ENCODE measurements at places on chromosomes 1 and 21.

- DNase-seq: no peak
Observed at GRCh38 chr21:30880914-30881313, 466 bp downstream of the KRTAP11-1 start.

DNA sequence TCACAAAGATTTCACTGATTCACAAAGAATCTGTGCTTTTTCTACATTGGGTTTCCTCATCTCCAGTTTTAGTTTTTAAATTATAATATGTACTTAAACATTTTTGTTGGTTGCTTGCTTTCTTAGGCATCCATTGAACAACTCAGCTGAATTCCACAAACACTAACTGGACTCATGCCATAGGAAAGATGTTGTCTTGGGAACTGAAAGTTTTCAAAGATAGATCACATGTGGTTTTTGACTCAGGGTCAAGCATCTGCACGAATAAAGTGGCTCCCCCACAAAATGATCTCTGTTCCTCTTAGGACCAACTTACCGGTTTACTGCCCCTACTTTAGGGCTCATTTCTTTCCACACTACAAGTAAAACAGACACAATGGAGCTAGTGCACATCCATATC, 3.1 kb upstream of the KRTAP21-1 start:
- no peak for DNase-seq

DNA sequence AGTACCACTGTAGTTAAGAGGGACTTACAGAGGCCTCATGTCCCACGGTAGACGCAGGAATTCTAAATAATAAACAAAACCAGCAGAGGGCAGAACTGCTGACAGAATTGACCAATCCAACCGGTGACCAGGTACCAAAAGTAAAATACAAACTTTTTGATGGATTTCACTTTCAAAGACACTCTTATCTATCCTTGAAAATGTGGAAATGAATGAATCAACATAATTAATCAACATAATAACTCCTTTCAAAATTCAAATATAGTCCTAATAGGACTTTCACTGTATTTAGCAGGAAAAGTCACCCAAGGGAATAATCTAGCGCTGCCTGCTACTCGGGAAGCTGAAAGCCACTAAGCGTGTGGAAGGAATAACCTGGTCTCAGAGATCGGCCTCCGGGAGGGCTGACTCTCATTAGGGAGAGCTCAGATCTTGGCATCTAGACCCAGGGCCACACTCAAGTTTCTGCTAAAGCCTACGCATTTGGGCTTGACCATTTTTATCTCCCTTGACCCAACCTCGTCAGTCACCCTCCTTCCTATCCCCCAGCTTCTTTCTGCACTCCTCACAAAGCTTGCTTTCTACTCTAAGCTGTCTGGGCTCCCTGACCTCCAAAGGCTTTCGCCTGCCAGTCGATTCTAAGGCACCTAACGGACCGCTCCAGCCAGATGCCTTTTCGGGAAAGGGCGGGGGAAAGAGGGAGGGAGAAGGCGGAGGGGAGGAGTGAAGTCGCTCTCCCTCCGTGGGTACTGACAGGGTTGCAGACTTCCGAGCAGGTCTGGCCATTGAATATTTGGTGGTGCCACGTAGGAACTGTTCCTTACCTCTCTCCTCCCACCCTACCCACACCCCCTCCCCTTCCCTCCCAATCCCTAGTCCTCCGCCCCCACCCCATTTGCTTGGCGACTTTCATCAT, 1.6 kb downstream of the COL11A1 start:
- no peak for DNase-seq

- no peak for DNase-seq
Observed at GRCh38 chr1:111274653-111275052, 16.0 kb upstream of the CHIA start.

GRCh38 chr1:63713627-63714481, 60.0 kb upstream of the ROR1 start:
- DNase-seq: no peak

GRCh38 chr21:41606706-41607105, 98.7 kb upstream of the TMPRSS2 start:
- no peak for DNase-seq

DNA sequence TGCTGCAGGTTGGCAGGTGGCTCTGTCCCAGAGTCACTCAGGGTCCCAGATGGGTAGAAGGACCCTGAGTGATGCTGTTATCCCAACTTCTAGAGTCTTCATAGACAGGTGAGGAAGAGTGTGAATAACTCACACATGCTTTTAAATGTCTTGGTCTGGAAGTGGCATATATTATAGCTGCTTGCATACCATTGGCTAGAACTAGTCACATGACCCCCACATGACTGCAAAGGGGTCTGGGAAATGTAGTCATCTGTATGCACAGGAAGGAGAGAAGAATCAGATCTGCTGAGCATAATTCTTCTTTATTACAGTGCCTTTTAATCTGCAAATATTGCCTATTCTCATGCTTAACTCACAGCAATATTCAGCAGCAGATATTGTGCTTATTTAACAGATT, 28.2 kb upstream of the KLHDC7A start:
- no peak for DNase-seq

GRCh38 chr1:28244549-28245251, 8.8 kb downstream of the ATP5IF1 start:
- DNase-seq: no peak

DNA sequence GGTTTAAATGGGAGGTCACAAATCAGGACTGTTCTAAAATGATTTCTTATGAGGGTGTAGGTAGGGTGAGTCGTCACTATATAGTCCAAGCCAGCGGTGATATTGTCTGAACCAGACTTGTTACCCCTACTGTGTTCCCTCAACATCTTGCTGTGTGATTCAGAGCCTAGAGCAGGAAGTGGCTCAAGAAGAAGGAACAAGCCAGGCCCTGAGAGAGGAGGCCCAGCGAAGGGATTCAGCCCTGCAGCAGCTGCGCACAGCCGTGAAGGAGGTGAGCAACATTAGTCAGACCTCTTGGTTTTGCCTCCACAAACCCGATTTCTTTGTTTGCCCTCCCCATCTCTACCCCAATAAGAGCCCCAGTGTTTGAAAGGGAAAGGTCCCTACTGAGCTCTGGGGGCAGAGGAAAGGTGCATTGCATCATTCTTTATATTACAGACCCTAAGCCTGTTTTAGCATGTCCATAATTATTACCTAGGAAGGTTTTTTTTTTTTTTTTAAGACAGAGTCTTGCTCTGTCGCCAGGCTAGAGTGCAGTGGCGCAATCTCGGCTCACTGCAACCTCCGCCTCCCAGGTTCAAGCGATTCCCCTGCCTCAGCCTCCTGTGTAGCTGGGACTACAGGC, 5.0 kb upstream of the SH3BGRL3 start:
- DNase-seq: no peak

DNA sequence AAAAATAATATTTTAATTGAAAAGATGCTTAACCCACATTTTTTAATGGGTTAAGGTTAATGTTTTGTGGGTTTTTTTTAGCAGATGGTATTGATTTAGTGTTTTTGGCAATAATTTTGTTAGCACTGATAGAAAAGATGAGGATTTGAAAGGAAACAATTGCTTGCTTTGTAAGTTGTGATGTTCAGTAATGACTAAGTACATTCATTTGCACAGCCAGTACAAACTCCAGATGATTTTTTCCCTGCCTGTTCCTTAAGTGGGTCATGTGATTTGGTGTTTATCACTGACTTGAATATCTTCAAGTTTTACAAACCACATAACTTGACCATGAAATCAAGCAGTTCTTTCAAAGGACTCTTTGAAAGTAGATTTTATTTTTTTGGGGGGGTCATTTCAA, 15.0 kb downstream of the DISP1 start:
- DNase-seq: no peak

DNA sequence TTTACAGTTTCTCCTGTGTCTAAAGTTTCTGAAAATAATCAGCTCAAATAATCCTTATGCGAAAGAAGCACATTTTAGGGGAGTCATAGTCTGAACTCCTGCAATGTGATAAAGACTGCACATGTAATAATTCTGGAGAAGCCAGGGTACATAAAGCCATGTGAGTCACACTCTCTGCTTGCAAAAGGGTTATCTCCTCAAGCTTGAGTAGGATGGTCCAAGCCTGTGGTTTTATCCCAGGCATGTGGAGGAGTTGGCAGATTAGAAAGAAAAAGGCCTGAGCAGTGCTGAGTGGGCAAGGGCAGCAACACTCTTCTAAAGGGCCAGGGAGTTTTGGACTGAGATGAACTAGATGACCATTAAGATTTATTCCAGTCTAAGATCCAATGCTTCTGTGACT, 220.4 kb downstream of the RHOU start:
- DNase-seq: no peak

- no peak for DNase-seq
Observed at GRCh38 chr1:241612533-241613477, 27.4 kb downstream of the CHML start.

GRCh38 chr1:92843429-92844352, 11.9 kb downstream of the RPL5 start:
- DNase-seq: no peak

- DNase-seq: no peak
Observed at GRCh38 chr21:39196310-39196709, 13.1 kb upstream of the PSMG1 start.

GRCh38 chr1:160641323-160642280, 5.2 kb downstream of the SLAMF1 start:
- no peak for DNase-seq

- no peak for DNase-seq
Observed at GRCh38 chr21:45157932-45158331, 83.6 kb downstream of the ADARB1 start.

Data from stimulated activated CD4-positive, alpha-beta T cell treated with anti-CD3 and anti-CD28 coated beads, Interleukin-12 subunit alpha, Interleukin-12 subunit beta, amount 100 ng/mL, for 24 hours (primary cell).